NT2/D1 (cell line): ENCODE measurements at places on chromosomes 4 and X.

- DNase-seq = no peak
Measured at GRCh38 chr4:8019396-8020365, 80.0 kb upstream of the AFAP1 start.

DNA sequence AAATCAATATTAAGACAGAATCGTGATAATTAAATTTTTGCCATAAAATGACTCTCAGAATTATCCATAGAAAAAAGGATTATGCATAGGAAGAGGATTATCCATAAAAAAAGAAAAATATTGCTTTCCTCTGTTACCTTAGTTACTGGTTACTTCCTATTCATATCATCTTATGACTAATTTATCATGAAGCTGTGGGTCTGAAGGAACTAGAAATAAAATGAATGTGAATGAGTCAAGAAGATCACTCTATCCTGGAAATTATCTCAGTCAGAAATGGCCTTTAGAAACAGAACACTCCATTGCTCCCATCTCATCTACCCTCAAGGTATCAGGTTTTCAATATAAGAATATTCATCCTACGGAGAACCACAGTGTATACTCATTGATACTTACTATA lies 19.4 kb downstream of the RPS6KA6 start:
- DNase-seq = no peak

GRCh38 chr4:131764730-131765129 lies 1384.4 kb upstream of the PCDH10 start:
- no peak for DNase-seq

GRCh38 chrX:4936315-4936714 lies 1222.9 kb upstream of the PRKX start:
- no peak for DNase-seq

DNA sequence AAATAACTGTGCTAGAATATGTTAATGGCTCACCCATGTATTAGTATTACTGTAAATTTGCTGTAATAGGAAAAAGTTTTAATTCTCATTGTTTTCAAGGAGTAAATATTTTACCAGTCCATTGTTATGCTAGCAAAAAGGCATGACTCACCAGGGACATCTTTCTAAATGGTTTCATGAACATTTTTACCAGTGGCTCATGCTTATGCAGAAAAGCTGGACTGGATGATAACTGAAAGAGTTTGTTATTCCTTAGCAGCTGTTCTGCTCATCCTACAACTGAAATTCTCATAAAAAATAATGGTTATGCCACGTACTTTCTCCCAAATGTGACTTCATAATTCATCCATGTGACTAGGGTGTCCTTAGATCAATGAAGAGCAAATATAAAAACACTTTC lies 111.9 kb upstream of the PCDH18 start:
- DNase-seq = no peak

DNA sequence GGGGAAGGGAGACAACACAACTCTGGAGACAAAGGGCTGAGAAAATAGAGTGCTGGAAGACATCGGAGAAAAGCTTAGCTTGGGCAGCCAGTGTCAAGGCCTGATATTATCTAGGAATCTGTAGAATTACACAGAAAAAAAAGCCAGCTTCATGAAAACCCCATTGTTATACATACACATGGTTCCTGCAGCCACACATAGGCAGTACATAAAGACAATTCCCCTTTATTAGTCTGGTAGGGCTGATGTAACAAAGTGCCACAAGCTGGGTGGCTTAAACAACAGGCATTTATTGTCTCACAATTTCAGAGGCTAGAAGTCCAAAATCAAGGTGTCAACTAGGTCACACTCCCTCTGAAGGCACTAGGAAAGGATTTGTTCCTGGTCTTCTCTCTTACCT lies 503.5 kb downstream of the MID1IP1 start:
- DNase-seq = no peak

- DNase-seq = no peak
Measured at GRCh38 chrX:78957768-78958130, 12.6 kb downstream of the P2RY10 start.

- DNase-seq = no peak
Measured at GRCh38 chr4:8283631-8284121, 14.1 kb downstream of the HTRA3 start.

DNA sequence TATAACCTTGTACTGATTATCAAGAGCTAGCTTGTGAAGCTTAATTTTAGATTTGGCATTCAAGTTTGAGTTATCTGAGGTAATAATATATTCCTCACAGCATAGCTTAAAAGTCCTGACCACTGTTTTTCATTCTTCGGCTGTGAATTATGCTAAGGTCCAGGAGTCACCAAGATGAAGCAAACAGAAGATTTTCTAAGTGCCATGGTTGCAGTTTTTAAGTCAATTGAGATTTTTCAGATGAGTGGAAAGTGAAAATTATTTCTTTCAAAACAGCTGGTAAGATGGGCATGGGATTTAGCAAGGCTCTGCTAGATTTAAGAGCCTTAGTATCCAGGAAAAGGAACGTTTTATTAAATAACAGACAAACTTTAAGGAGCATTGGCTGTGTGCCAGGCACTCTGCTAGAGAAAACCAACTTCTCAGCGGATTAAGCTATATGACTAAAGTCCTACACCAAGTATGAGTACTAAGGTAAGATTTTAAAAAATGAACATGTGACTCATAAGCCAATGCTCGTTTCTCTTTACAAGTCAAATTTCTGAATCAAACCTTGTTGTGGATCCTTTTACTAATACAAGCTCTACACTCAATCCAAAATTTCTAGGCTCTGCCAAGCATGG lies 149.9 kb upstream of the IL15 start:
- no peak for DNase-seq

- DNase-seq = no peak
Measured at GRCh38 chr4:17762726-17763125, 18.7 kb downstream of the FAM184B start.

DNA sequence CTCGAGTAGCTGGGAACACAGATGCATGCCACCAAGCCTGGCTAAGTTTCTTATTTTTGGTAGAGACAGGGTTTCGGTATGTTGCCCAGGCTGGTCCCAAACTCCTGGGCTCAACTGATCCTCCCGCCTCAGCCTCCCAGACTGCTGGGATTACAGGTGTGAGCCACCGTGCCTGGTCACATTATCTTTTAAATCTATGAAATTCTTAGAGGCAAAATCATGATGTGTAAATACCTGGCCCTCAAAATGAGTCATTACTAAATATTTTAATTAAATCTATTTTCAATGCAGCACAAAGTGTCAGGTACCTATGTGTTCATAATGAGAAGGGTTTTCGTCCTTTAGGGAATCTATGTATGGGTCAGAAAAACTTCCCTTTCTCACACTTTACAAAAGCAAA lies 222.5 kb upstream of the GPC4 start:
- no peak for DNase-seq

GRCh38 chrX:1807301-1807731 lies 192.5 kb downstream of the ASMT start:
- peak; percentile 59 for DNase-seq

DNA sequence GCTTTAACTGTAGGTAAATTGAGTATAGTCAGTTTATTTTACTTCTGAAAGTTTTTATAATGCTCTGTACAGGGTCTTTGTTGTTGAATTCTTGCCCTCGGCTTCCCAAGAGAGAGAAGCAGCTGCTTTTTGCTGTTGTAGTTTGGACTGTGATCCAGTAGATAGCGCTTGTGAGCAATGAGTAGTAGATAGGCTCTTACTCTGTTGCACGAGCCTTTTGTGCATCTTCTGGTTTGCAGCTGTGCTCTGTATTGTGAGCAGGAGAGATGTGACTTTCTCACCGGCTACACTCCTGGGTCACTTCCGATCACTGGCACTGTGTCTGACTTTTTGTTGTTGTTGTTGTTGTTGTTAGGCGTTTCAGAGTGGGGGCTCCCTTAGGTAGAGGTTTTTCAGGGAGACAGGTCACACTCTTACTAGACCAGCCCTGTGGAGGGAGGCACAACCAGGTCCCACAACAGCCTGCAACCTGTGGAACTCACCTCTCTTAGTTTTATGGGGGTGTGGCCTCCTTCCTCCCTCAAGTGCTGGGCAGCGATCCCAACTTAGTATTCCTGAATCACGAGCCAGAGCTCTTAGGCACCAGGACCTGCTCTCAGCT lies 822.1 kb upstream of the GALNTL6 start:
- DNase-seq = peak; percentile 43

DNA sequence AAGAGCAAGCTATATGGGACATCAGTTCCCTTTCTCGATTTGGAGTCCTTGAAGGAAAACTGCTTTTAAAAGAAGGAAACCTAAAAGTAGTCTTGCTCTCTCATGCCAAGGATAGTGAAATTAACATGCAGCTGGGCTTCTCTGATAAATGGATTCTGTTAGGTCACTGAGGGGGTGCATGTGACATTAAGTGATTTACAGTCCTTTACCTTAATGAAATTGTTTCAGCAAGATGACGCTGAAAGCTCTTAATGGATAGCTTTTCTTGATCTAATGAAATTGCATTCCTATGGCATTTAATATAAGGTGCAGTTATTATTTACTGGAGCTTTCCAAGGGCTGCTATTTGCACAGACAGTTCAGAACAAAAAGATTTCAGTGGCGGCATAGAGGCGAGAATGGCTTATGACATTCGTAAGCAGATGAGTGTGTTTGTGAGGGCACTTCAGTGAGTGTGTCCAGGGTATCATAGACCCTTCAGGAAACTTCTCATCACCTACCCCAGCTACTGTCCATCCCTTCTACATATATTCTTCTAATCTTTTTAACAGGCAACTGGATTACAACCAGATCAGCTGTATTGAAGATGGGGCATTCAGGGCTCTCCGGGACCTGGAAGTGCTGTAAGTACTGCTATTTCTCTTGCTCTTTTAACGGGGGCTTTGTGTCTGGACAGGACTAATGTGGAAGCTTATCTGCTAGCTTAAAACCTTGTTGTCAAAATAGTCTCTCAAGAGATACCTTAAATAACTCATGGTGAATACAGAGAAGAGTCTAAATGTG lies 219.9 kb upstream of the PACRGL start:
- no peak for DNase-seq

GRCh38 chr4:42708625-42709024 lies 51.7 kb upstream of the ATP8A1 start:
- DNase-seq = no peak

GRCh38 chr4:100754751-100755150 lies 236.9 kb upstream of the EMCN start:
- no peak for DNase-seq

- no peak for DNase-seq
Measured at GRCh38 chrX:13293700-13294099, 26.2 kb downstream of the ATXN3L start.
